ENCODE measurements at places on chromosomes 11 and 22.

- DNase-seq: no peak
These were observed 13.1 kb upstream of the OR5I1 start for GRCh38 chr11:55949330-55949729.

DNA sequence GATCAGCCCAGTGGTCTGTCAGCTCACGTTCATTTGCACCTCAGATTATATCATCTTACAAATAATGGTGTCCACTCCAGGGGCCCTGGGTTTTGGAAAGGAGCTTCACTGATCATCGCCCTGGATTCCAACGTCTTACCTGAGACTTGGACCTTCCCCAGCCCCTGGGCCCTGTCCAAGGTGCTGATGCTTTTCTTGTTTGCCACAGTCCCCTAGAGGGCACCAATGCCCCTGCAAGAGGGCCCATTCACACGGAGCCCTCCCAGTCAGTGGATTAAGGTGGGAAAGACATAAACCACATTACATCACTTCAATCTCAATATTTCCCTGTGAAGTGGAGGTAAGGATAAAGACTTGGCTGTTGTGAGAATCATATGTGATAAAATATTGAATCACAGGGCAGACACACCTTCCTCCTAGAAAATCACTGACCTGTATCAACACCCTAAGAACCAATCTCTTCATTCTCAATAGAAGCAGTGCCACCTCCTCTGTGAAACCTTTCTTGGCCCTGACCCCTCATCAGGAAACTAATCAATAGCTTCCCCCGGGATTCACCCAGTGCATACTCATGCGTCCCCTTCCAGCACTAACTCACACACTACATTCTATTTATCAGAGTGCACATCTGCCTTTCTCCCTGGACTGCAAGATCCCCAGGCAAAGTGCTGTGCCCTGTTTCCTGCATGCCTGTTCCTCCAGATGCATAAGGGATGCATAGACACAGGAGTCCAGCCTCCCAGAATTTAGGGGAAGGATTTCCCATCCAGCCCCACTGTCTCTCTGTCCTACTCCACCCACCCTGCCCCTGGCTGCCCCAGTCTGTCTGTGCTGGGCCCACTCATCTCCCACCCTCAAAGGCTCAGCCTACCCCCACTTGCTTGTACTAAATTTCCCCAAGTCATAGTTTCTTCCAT is 167.0 kb downstream of the BUD13 start:
- no peak for DNase-seq

- no peak for DNase-seq
These were observed 272.0 kb upstream of the SESN3 start for GRCh38 chr11:95503047-95503446.

GRCh38 chr22:46659059-46659790 is 39.0 kb downstream of the GRAMD4 start:
- DNase-seq: no peak

GRCh38 chr22:47444746-47445065 is 682.3 kb downstream of the TBC1D22A start:
- DNase-seq: no peak

DNA sequence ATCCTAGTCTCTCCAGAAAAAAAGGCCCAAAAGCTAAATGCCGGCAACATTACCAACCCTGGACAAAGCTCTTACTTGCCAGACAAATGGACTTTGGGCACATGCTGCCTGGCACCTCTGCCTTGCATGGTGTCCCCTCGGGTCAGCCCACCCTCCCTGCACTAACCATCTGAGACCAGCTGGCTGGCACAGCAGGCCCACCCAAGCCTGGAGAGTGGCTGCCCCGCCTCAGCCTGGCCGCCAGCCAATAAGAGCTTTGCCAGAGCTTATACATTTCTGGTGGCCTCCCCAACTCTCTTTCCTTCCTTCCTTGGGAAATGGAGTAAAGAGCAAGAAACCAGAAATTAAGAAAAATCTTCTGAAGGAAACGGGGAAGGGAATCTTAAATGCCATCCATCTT is 24.5 kb downstream of the MCHR1 start:
- DNase-seq: no peak

Data from B cell (primary cell).